ENCODE measurements at places on chromosomes 4 and X. TPM values are rescaled to one million over a fixed set of nuclear protein-coding genes. Genes with fewer than 3 reads are reported as not detected.

The TCP11X2 gene
- 1.9 TPM for total RNA-seq

The SPANXD gene
- not detected for total RNA-seq

The BTK gene
- total RNA-seq, result 0.94 TPM

The TEX13C gene
- not detected for total RNA-seq

The UGT2B11 gene
- not detected for total RNA-seq

The BANK1 gene
- not detected for total RNA-seq

The SCFD2 gene
- 50.4 TPM for total RNA-seq

The IL21 gene
- not detected for total RNA-seq

The EDA gene
- total RNA-seq, result 4.7 TPM

The GSX2 gene
- total RNA-seq, result 2.8 TPM

The MXRA5 gene
- 1.6 TPM for total RNA-seq

The UGT2B17 gene
- not detected for total RNA-seq

The MAD2L1 gene
- total RNA-seq, result 9.4 TPM

The SHISA3 gene
- not detected for total RNA-seq

The PAGE1 gene
- total RNA-seq, result not detected

The NEUROG2 gene
- total RNA-seq, result 13.1 TPM

The GPC3 gene
- 1.3 TPM for total RNA-seq

The BTC gene
- not detected for total RNA-seq

The TMEM187 gene
- total RNA-seq, result 1.9 TPM

The GRSF1 gene
- 52.9 TPM for total RNA-seq

The FAM9B gene
- not detected for total RNA-seq

The COL25A1 gene
- 16.9 TPM for total RNA-seq

The ITGB1BP2 gene
- total RNA-seq, result 6.6 TPM

The PLXNB3 gene
- total RNA-seq, result 2.8 TPM

Data from parietal lobe (tissue), 2 donors.